ENCODE measurements at places on chromosomes 7 and 10.
A peak's percentile ranks its signal among the peaks of the same experiment; 100 is the strongest.

GRCh38 chr7:35024298-35024697 is 13.0 kb downstream of the DPY19L1 start:
- no peaks in the 10 kb centered on the region for H3K36me3 ChIP-seq
- no peak overlapping the region for H3K4me3 ChIP-seq
- no peak for DNase-seq
- H3K27ac ChIP-seq = no peak overlapping the region

- no peak for DNase-seq
- peaks cover 50% of the 10 kb centered on the region for H3K4me1 ChIP-seq
- peaks cover 25% of the 10 kb centered on the region for H3K36me3 ChIP-seq
- H3K27ac ChIP-seq = no peak overlapping the region
- H3K4me3 ChIP-seq = no peak overlapping the region
Observed at GRCh38 chr7:37110660-37111424, 337.8 kb downstream of the ELMO1 start.

GRCh38 chr10:54363390-54363789 is 437.6 kb downstream of the PCDH15 start:
- no peak overlapping the region for H3K4me3 ChIP-seq
- H3K4me1 ChIP-seq = no peaks in the 10 kb centered on the region

DNA sequence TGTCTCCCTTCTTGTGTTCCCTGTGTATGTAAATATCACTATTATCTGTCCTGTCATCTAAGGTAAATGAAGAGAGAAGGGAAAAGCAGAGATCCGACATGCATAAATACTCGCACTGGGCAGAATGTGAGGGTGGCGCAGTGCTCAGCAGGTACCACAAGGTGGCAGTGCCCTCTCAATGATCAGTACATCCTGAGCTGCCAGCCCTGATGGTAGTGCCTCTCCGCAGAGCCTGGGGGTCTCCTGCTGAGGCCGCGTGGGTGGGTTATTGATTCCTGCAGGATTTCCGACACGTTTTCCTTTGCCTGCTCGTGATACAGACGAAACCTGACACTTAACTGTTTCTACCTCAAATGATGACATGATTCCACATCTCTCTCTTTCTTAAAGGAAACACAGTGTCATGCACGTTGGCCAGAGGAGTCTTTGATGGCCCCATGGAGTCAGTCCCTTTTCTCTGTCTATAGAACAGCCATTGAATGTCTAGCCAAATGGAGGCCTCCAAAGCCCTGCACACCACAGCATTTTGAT is 19.8 kb downstream of the RGR start:
- no peaks in the 10 kb centered on the region for H3K36me3 ChIP-seq
- peaks cover 53% of the 10 kb centered on the region for H3K27me3 ChIP-seq
- H3K4me3 ChIP-seq = no peak overlapping the region
- no peak overlapping the region for H3K27ac ChIP-seq

DNA sequence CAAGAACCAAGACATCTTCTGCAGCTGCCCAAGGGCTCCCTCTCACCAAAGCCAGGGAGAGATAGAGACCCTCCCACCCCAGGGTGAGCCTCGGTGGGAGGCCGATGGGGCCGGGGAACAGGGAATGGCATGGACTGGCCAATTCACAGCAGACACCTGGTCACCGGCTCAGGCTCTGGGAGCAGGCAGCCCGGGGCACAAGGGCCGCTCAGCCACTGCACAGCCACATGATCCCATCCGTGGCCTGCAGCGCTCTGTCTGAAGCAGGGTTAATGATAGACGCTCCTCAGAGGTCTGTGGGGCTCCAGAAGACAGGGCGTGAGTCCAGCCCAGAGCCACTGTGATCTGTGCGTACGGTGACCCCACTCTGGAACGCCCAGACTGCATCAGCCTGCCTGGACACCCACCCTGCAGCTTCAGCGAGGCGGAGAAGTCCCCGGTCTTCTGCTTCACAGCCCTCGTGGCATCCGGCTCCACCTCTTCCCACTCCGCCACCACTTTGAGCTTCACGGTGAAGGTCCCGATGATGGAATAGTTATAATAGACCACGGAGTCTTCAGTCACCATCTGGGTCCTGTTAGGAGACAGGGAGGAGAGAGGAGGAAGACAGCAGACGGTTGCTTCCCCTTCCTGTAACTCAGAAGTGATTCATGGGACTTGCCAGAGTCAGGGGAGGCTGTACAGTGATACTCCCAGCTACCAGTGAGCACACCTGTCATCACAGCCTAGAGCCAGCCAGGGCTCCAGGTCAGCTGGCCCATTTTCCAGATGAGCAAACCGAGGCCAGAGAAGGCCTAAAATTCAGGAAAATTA is 14.0 kb downstream of the TMEM130 start:
- H3K36me3 ChIP-seq = peaks cover 15% of the 10 kb centered on the region
- no peaks in the 10 kb centered on the region for H3K4me1 ChIP-seq
- DNase-seq = no peak
- no peak overlapping the region for H3K27ac ChIP-seq
- peaks cover 31% of the 10 kb centered on the region for H3K27me3 ChIP-seq

DNA sequence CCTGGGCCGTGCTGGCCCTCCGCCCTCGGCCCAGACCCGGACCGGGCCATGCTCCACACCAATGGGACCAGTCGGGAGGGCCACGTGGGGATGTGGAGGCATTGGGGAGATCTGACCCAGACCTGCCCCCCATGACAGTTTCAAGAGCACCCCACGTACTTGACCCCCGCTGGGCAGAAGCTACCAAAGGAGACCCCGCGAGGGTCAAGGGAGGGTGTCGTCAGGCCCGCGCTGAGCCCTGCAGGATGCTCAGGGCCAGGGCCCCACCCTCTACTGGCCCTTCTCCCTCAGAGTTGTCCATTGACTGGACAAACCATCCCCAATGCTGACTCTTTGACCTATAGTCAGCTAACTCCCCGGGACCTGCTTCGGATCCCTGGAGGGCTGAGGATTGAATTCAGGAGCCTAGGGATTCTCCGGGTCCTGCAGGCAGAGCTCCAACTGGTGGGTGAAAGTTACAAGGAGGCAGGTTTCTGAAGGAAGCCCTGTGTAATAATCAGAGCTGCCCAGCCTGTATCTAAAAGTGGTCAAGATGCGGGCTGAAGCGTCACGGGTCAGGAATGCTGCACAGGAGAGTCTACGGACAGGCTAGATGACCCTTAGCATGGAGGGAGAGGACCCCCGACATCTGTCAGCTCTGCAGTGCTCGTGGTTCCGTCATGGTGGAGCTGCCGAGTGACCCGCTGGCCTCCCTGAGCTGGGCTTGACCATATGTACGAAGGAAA is 498 bp upstream of the CALHM2 start:
- H3K27ac ChIP-seq = no peak overlapping the region
- no peak for DNase-seq
- peaks cover 32% of the 10 kb centered on the region for H3K27me3 ChIP-seq
- H3K4me1 ChIP-seq = peaks cover 16% of the 10 kb centered on the region

GRCh38 chr10:24214762-24215161 is 5.8 kb downstream of the KIAA1217 start:
- H3K27ac ChIP-seq = no peak overlapping the region
- H3K4me1 ChIP-seq = peaks cover 4% of the 10 kb centered on the region
- H3K4me3 ChIP-seq = no peak overlapping the region
- peaks cover 24% of the 10 kb centered on the region for H3K27me3 ChIP-seq

DNA sequence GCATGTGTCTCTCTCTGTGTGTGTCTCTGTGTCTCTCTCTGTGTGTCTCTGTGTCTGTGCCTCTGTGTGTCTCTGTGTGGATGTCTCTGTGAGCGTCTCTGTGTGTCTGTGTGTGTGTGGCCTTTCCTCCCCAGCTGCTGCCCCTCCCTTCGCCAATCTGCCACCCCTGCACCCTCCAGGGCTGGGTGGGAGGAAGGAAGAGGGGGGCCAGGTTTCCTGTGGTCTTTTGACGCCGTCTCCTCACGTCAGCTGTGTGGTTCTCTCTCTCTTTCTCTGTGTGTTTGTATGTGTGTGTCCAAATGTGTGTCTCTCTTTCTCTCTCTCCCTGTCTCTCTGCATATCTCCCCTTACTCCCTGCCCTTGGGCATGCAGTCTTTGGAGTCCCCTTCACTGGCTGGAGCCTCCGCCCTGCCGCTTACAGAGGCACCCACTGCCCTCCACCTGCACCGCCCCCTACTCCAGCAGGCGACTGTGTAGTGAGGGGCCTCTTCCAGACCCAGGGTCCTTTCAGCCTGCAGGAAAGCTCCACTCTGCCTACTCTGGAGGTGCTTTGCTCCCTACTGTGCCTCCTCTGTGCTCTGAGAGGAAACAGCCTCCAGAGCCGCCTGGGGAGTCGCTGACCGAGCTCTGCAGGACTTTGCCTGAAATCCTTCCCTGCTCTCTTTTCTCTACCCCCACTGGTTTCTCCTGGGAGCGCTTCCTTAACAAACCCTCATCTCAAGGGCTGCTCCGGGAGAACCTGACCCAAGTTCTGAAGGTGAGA is 44.2 kb upstream of the C10orf71 start:
- peaks cover 14% of the 10 kb centered on the region for H3K4me1 ChIP-seq
- DNase-seq = peak; percentile 19
- H3K36me3 ChIP-seq = no peaks in the 10 kb centered on the region
- H3K27ac ChIP-seq = no peak overlapping the region
- H3K27me3 ChIP-seq = no peaks in the 10 kb centered on the region

DNA sequence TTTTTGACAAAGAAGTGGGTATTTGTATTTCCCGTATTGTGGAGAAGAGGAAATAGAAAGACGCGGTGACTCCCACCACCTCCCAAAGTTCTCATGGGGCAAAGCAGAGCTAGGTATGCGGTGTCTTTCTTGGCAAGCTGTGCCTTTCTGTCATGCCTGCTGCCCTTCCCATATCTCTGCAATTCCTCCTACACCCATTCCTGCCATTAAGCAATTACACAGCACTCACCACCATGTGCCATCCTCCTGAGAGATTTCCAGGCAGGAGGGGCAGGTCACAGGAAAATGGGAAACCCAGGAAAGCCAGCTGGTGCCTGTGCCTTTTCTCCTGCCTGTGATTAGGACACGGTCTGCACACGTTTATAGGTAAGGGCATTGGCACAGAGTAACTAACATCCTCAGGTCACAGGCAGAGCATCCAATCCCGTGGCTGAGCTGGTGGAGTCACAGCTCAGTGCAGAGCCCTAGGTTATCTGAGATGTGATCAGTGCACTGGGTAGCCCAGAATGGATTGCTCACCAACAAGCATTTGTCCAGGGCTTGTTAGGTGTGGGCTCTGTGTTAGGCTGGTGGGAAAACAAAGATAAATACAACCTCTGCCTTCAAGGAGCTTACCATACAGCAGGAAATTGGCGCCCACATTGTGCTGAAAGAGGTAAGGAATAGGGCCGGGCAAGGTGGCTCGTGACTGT is 9.4 kb upstream of the CRTAC1 start:
- DNase-seq = no peak
- no peak overlapping the region for H3K27ac ChIP-seq
- H3K4me1 ChIP-seq = no peaks in the 10 kb centered on the region
- no peak overlapping the region for H3K4me3 ChIP-seq
- H3K36me3 ChIP-seq = no peaks in the 10 kb centered on the region

DNA sequence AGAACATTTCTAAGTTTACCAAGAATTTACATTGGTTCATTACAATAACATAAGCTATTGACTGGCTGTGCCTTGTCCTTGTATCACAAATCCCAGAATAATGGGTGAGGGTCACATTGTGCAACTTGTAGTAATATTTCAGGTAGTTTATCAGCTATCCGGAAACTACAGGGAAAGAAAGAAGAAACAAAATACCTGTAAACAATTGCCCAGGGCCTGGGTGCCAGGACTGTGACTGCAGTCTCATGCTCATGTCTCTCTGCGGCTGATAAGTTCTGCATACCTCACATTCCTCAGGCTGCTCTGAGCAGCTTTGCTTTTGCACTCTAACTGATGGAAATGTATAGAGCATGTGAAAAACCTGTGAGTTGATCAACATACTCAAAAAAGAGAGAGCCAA is 131.8 kb upstream of the TRIM24 start:
- no peak for DNase-seq
- no peak overlapping the region for H3K4me3 ChIP-seq
- no peaks in the 10 kb centered on the region for H3K36me3 ChIP-seq
- H3K27ac ChIP-seq = no peak overlapping the region
- H3K4me1 ChIP-seq = no peaks in the 10 kb centered on the region
- H3K27me3 ChIP-seq = peaks cover 6% of the 10 kb centered on the region

- H3K4me3 ChIP-seq = no peak overlapping the region
- H3K36me3 ChIP-seq = no peaks in the 10 kb centered on the region
- H3K4me1 ChIP-seq = no peaks in the 10 kb centered on the region
- no peaks in the 10 kb centered on the region for H3K27me3 ChIP-seq
- DNase-seq = no peak
Observed at GRCh38 chr7:157793973-157794745, 457.4 kb downstream of the DNAJB6 start.

GRCh38 chr7:46315891-46316290 is 394.8 kb upstream of the IGFBP3 start:
- no peak for DNase-seq
- no peak overlapping the region for H3K4me3 ChIP-seq
- H3K27ac ChIP-seq = no peak overlapping the region
- H3K27me3 ChIP-seq = no peaks in the 10 kb centered on the region
- no peaks in the 10 kb centered on the region for H3K36me3 ChIP-seq

GRCh38 chr10:58356756-58357155 is 21.9 kb downstream of the UBE2D1 start:
- H3K36me3 ChIP-seq = no peaks in the 10 kb centered on the region
- peaks cover 53% of the 10 kb centered on the region for H3K4me1 ChIP-seq
- no peak overlapping the region for H3K4me3 ChIP-seq
- no peaks in the 10 kb centered on the region for H3K27me3 ChIP-seq

- no peak for DNase-seq
- H3K36me3 ChIP-seq = no peaks in the 10 kb centered on the region
- H3K27ac ChIP-seq = no peak overlapping the region
- H3K27me3 ChIP-seq = peaks cover 17% of the 10 kb centered on the region
- H3K4me1 ChIP-seq = no peaks in the 10 kb centered on the region
- no peak overlapping the region for H3K4me3 ChIP-seq
Observed at GRCh38 chr10:26269754-26270153, 53.2 kb downstream of the GAD2 start.
